ENCODE measurements at places on chromosomes 3 and 15.

- no peak for DNase-seq
These were observed 34.0 kb upstream of the CCDC174 start for GRCh38 chr3:14617508-14618023.

DNA sequence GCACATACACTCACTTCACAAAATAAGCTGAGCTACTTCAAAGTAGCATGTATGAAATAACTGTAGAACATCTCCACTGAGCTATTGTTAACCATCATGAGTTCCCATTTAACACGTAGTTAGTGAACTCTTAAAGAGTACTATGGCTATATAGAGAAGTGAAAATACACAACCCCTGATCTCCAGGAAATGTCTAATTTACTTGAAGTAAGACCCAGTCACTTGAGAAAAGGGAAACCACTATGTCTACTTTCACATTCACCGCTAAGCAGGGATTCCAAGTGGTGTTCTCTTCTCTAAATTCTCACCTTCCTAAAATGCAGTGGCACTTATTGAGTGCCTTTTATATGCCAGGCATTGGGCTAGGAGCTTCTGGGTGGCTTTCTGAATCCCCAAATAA is 35.0 kb upstream of the COLQ start:
- no peak for DNase-seq

- DNase-seq = no peak
These were observed 99.3 kb downstream of the OXNAD1 start for GRCh38 chr3:16364323-16364722.

- DNase-seq = no peak
These were observed 215.5 kb upstream of the LMCD1 start for GRCh38 chr3:8286086-8286485.

DNA sequence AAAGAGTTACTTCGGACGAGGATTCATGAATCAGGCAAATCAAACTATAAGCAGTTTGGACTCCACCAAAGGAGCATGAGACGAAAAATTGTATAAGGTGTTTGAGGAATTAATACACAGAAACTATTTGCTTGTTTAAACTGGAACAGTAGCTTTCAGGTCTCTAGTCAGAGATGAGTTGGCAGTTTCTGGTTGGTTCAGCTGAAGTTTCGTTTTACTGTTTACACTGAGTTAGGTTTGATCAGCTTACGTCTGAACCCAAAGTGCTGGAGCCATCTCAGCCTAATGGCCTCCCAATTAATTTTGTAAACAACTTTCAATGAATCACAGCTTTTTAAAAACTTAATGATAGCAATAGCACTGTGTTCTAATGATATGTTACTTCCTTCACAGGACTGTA is 703.7 kb downstream of the NLGN1 start:
- no peak for DNase-seq

- DNase-seq = peak; percentile 71
These were observed at the start of gene CD96 for GRCh38 chr3:111541911-111542483. CD96 (plus strand) TSS chr3:111542197; CDS start chr3:111542249, 52 bp downstream.

GRCh38 chr3:142973217-142974009 is 9.9 kb upstream of the PAQR9 start:
- no peak for DNase-seq

DNA sequence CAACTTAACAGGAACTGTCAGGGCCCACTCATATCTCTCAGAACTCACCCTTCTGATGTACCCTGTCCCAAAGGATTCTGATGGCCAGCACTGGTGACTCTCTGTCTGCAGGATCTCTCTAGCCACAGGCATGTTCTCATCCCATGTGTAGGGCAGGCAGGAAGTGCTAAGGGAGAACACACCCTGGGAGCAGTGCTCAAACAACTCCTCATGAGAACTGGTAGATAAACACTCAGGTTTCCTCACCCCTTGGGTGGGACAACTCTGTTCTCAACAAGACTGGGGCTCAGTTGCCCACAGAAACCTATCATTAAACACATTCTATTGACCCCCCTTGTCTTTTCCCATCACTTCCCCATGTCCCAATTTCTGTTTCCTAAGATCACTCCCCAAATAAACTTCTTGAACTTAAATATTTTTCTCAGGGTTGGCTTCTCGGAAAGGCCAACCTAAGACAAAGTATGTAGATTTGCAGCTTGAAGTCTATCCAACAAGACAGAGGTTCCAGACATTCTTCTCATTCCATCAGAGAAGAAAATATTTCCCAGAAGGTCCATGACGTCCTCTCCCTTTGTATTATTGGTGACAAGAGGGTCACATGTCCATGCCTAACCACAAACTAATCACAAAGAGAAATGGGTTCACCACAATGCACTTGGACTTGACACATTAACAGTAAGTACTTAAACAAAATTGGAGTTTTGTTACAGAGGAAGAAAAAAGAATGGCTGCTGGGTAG is 276.6 kb upstream of the GADL1 start:
- DNase-seq = no peak

DNA sequence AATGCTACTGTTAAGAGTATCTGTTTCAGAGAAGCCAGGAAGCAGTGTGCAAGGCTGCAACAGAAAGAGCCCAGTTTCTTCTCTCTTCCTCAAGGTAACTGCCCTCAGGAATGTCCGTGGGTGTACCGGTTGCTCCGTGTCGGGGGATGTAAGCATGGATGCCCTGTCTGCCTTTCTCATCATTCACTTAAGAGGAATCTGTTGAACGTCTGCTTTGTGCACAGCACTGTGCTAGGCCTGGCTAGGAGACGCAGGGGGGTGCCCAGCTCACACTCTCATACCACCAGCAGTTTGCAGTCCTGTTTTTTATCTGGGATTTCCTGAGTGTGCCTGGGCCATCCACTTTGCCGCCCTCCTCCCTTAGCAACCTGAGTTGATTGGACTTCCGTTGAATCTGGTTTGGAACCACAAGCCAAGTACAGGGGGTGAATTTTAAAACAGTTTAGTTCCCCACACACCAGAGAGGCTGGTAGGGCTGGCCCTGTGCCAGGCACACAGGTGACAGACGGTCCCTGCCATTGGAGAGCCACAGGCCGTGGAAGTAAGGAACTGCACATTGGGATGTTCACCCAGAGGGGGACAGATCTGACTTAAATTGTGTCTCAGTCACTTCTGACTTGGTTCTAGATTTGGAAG is 11.2 kb downstream of the BOC start:
- no peak for DNase-seq

DNA sequence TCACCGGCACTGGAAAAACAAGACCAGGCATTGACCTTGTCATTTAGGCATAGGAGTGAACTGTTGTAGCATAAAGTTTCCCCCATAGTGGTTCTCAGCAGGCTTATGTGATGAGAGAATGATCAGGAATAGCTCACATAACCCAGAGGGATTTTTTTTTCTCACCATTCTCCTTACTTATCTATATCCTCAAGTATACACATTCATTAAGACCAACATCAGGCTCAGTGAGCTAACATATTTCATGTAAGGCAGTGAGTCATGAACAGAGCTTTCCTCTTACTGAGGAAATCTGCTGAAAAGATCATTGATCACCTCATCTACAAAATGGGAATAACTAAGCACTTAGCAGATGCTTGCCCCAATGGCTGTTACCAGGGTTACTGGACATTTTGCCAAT is 396.6 kb upstream of the TMCO5A start:
- no peak for DNase-seq

DNA sequence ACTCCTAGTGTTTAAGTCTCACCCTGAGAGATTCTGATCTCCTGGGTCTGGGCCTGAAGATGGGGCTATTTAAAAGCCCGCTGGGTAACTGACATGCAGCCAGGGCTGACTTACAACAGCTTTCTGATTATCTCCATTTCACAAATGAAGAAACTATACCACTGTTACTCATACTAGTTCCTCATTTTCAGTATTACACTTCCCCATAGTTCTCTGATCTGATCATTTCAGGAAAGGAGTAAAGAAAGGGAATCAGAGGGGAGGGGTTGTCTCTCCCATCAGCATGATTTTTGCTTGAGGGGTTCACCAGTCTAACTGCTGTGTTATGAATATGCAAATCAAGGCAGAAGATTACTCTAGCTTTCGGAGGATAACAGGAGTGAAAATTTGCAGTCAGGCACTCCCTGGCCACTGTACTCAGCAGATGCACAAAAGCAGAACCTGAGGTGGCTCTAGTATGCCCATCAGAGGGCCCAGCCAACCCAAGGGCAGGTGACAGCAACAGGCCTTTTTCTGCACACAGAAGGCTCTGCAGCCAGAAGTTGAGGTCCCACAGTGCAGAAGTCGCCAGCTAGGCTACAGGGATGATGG is 59.4 kb downstream of the DAPK2 start:
- DNase-seq = no peak

- DNase-seq = no peak
These were observed 78.3 kb downstream of the LRRK1 start for GRCh38 chr15:100997442-100997841.

GRCh38 chr3:113912552-113913236 is 35.1 kb upstream of the ZDHHC23 start:
- DNase-seq = peak; percentile 4

GRCh38 chr3:178629430-178630178 is 93.4 kb downstream of the KCNMB2 start:
- DNase-seq = no peak

- no peak for DNase-seq
These were observed 289.1 kb upstream of the DNAJC19 start for GRCh38 chr3:181278468-181279238.

DNA sequence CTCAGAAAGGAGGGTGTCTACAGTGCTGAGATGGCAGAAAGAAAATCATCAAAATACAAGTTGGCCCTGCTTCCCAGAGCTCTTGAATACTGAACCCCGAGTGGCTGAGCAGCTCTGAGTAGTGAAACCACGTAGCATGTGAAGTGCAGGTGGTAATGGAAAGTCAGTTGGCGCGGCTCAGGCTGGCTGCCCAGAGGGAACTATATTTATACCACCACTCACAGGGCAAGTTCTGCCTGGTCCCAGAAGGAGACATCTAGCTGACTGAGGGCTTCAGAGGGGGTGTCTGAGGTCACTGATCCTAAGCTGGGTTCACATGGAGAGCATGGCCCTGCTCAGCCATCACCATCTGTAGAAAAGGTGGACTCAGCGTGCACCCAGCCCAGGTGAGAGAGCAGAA is 129.6 kb upstream of the AGBL1 start:
- DNase-seq = no peak

GRCh38 chr3:17491601-17492000 is 250.8 kb downstream of the TBC1D5 start:
- no peak for DNase-seq

GRCh38 chr15:88932875-88933330 is 19.7 kb upstream of the MFGE8 start:
- no peak for DNase-seq

GRCh38 chr3:66012711-66013110 is 26.0 kb downstream of the MAGI1 start:
- no peak for DNase-seq

- no peak for DNase-seq
These were observed 59.5 kb downstream of the CPA3 start for GRCh38 chr3:148924562-148924961.

DNA sequence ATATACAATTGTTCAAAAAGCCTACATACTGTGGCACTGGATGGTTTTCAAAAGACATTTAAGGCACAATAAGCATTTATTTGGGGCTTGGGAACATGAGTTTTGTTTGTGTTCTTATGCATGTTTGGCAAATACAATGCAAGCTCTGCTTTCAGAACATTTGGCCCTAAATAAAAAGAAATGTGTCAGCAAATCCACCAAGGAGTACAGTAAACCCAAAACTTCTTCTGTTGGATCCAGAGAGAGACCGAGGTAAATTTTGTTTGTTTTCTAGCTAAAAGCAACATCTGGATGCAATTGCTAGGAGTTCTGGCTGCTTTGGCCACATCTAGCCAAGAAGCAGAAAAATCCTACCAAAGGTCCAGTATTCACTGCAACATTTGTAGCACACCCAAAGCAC is 168.8 kb downstream of the DCLK3 start:
- no peak for DNase-seq

GRCh38 chr3:13217736-13218540 is 144.7 kb upstream of the IQSEC1 start:
- DNase-seq = no peak

- no peak for DNase-seq
These were observed 6.2 kb upstream of the ZNF619 start for GRCh38 chr3:40470701-40471100.

DNA sequence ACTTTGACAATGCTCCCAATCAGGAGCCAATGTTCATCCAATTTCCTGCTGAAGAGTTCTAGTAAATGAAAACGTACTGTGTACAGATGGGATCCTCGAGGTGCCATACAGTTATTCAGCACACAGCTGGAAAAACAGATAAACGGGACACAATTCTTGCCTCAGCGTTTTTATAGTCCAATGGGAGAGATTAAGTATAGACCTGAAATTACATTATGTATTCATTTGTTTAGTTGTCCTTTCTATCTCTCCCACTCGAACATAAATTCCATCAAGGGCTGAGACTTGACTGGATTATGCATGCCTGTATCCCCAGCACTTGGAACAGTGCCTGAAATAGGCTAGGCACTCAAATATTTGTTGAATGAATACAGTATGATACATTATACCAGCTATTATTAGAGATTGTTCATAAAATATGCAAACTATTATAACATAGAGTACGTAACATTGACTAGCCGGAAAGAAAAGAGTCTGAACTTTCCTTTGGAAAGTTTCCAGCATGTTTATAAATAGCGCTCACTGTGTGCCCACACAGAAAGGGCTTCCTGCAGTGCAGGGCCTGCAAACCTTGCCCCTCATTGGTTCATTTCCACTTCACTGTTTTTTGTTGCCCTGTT is 27.4 kb upstream of the SNTN start:
- DNase-seq = no peak

- DNase-seq = no peak
These were observed 428.2 kb downstream of the NLGN1 start for GRCh38 chr3:173825730-173826129.

DNA sequence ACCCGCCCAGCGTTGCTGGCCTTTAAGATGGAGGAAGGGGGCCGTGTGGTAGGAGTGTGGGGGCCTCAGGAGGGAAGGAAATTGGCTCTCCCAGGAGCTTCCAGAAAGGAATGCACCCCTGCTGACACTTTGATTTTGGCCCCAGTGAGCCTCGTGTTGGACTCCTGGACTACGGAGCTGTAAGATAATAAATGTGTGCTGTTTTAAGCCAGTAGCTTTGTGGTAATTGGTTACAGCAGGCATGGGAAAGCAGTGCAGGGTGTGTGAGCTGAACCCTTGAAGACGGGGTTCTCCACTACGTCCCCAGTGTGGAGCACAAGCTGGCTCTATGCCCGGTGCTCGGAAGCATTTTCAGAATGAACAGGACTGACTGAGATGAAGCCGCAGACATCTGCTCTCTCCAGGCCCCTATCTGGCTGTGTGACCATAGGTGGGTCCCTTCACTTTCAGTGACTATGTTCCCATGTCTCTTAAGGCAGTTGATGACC is 22.9 kb upstream of the CGNL1 start:
- no peak for DNase-seq

- DNase-seq = no peak
These were observed 753.3 kb upstream of the ROBO1 start for GRCh38 chr3:80521081-80521480.

GRCh38 chr3:1330107-1330506 is 237.3 kb downstream of the CNTN6 start:
- DNase-seq = no peak
